ENCODE measurements at places on chromosomes 5 and 9.
A peak's percentile ranks its signal among the peaks of the same experiment; 100 is the strongest.

GRCh38 chr9:2180704-2181103 is 165.6 kb downstream of the SMARCA2 start:
- no peak for ATAC-seq

- no peak for ATAC-seq
Measured at GRCh38 chr9:123669346-123669745, 260.6 kb downstream of the DENND1A start.

- ATAC-seq, result no peak
Measured at GRCh38 chr9:97698865-97699264, 1.7 kb upstream of the XPA start.

DNA sequence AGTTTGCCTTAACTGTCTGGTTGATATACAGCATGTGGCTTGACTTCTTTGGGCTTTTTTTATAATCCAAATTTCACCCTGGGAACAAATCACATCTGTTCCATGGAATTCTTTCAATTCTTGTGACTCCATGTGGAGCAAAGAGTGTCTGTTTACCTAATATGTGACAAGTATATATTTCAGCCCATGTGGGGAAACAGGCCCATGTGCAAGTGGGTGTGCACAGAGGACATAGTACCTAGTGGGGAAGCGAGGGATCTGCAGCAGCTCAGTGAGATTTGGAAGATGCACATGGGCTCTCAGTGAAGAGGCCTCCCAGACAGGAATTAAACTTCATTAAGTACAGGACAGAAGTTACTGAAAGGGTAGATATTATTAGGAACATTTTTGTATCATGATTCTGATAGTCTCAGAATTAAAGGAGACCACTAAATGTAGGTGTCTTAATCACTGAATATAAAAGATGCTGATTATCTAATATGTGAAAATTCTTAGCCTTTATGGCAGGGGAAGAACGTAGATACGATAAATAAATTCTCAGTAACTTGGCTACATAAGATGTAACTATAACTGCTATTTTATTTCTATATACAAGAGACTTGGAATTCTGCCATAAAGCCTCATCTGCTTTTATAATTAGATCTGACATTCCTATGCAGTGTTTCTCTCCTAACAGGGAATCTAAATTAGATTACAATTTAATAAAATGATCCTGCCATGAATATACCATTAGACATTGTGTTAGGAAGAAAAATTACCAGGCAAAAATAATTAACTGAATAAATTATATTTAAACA is 181.2 kb downstream of the SLC12A2 start:
- no peak for ATAC-seq

- ATAC-seq, result no peak
Measured at GRCh38 chr5:129807162-129807814, 59.4 kb downstream of the MINAR2 start.

GRCh38 chr5:172199446-172199845 is 5.5 kb downstream of the EFCAB9 start:
- no peak for ATAC-seq

- ATAC-seq, result no peak
Measured at GRCh38 chr5:179974246-179974945, 66.7 kb upstream of the TBC1D9B start.

DNA sequence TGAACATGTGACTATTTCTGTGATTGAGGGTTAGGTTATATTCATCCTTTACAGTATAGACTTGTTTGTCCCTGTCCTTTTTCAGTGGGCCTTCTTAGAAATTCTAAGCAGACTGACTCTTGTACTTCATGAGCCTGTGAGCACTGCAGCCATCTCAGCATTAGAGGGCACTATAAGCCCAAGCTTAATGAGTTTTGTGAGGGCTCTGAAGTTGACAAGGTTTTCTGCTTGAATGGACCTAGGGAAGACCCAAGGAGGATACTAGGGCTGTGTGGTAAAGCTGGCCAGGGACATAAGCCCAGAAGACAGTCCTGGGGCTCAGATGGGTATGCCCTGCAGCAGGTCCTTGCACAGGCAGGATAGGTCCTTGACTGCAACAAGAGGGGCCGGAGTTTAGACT is 126.5 kb downstream of the MRPS30 start:
- ATAC-seq, result no peak

GRCh38 chr9:83596899-83597504 is 25.9 kb upstream of the IDNK start:
- peak; percentile 47 for ATAC-seq

GRCh38 chr9:127741831-127742434 is 6.8 kb upstream of the TOR2A start:
- peak; percentile 59 for ATAC-seq

Data from motor neuron (in vitro differentiated cells).